ENCODE measurements at places on chromosomes 1 and 21.

DNA sequence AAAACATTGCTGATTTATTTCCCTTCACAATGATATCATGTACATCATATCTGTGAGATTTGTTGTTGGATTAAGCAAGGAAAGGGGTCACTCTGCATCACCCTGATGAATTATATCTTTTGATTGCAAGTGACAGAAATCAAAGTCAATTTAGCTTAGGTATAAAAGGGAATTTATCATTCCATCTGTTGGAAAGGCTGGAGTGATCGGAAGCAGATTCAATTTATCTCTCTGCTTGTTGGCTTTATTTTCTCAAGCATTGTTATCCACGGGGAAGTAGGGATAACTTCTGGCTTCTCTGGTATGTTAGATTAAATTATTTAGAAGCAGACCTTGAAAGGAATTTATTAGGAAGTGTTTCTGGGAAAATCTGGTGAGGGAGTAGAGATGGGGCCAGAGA is 226.6 kb downstream of the PTGER3 start:
- no peak for DNase-seq

GRCh38 chr1:204684206-204684570 is 1.4 kb downstream of the LRRN2 start:
- no peak for DNase-seq

- no peak for DNase-seq
These were observed 11.5 kb downstream of the SLC2A7 start for GRCh38 chr1:9014475-9015375.

GRCh38 chr1:211009944-211010343 is 124.0 kb downstream of the KCNH1 start:
- DNase-seq: no peak

DNA sequence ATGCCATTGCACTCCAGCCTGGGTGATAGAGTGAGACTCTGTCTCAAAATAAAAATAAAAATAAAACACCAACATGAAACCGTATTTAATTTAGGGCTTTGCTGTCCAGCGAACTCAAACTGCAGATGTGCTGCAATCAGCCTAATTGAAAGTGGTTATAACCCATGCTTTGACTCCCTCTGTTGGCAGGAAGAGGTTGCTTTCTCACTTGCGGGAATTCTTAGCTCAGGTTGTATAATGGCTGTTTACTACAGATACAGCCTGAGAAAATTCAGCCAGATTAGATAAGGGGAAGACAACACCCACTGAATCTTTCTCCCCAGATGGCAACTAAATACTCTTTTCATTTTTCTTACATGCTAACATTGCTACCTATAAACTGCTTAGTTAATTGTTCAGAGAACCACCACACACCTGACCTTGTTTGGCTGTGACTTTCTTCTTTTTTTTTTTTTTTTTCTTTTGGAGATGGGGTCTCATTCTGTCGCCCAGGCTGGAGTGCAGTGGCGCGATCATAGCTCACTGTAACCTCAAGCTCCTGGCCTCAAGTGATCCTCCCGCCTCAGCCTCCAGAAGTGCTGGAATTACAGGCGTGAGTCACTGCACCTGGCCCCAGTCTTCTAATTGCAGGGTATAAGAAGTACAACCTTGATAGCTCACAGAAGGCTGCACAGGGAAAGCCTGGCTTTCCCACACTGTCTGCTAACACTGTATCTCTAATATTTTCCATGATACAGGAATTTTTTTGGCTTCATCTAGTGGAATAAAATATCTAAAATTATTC is 34.6 kb downstream of the DNTTIP2 start:
- DNase-seq: no peak

DNA sequence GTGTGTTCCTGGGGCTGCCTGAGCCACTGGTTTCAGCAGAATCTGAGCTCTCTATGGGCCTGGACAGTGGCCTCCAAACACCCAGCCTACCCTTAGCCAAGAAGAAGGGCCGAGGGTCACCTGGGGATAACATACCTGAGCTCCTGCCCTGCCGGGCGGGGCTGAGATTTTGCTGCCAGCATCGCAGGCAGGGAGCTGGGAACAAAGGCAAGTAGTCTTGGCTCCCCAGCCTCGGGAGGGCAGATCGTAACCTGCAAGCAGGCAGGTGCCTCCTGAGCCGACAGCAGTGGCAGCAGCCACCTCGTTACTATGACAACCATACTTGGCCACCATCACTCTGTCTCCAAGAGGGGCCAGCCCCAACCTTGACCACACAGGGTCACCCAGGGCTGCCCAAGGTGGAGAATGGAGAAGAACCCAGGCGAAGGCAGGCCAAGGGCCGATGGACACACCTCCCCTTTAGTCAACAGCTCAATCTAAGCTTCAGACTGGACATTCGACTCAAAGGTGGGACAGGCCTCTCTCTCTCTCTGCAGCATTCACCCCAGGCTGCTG is 54.6 kb downstream of the TOMM20 start:
- DNase-seq: no peak

- no peak for DNase-seq
These were observed 66.5 kb upstream of the KCNJ6 start for GRCh38 chr21:37982496-37983318.

GRCh38 chr1:25959611-25960010 is 38.3 kb downstream of the PAFAH2 start:
- DNase-seq: no peak

DNA sequence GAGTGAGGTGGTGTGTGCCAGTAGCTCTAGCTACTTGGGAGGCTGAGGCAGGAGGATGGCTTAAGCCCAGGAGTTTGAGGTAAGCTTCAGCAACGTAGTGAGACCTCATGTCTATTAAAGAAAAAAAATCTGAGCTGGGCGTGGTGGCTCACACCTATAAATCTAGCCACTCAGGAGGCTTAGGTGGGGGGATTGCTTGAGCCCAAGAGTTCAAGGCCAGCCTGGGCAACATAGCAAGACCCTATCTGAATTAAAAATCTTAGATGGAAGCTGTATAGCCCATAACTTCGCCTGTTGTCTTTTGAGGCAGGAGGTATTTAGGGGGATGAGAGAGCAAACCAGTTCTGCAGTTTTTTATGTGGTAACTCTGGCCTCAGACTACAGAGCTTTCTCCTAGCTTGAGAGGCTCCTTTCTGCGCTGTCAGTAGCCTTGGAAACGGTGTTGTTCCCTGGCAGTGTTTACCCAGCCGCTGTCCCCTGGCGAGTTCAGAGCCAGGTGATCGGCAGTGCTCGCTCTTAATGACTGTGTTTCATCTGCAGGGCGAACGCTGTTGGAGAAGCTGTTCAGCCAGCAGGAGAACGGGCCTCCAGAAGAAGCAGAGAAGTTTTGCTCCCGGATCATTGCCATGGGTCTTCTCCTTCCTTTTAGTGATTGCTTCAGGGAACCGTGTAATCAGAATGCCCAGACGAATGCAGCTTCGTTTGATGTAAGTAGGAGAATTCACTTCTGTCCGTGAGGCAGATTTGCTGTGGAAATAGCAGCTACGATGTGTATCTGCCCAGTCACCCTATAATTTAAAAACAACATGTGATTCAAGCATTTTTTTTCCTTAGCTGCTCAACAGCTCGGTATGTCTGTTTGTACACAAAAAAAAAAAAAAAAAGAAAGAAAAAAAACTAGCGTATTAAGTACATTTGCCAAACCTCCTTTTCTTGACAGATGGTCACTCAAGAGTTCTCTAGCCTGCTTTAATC is 31.2 kb downstream of the FMN2 start:
- DNase-seq: no peak

DNA sequence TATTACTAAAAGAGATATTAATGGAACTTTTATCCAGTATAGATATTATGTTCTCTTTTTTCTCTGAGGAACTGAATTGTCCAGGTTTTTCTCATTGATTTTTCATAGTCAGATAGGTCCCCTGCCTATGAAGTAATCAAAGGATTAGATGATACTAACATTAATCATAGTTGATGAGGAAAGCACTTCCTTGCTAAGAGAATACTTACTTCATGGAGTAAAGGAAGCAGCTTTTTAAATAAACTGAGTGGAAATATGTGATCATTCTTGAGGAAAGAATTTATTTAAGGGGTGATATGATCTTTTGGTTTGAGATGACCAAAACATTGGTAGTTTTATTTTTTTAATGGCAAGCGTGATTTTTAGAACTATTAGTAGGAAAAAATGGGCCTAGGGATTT is 58.9 kb downstream of the SWT1 start:
- DNase-seq: no peak

DNA sequence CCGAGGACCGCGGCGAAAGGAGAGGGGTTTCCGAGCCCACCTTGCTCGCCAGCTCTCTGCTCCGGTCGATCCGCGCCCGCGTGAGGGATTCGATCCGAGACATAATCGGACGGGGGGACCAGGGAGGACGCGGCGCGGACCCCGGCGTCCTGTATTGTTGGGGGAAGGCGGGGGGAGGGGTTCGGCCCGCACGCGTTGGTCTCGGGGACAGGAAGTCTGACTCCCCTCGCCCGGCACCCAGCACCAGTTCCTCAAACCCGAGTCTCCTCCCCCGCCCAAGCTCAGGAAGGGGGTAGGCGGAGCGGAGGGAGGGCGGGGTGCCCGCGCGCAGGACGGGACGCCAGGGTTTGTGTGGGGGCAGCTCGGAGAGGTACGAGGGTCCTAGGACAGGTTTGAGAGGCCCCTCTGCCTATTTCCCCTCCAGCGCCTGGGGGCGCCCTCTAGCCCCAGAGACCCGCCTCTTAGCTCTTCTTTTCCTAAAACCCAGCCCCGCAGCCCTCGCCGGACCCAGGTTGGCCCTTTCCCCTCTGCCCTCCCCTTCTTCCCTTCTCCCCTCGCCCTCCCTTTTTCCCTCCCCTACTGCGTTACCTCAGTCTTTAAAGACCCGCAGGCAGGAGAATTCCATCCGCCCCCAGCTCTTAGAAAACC is at the start of gene ARHGEF2:
ARHGEF2 (minus strand) TSS at position 223 of the 648 bp plus-strand sequence; CDS start at position 103, 120 bp downstream.
- peak; percentile 89 for DNase-seq

DNA sequence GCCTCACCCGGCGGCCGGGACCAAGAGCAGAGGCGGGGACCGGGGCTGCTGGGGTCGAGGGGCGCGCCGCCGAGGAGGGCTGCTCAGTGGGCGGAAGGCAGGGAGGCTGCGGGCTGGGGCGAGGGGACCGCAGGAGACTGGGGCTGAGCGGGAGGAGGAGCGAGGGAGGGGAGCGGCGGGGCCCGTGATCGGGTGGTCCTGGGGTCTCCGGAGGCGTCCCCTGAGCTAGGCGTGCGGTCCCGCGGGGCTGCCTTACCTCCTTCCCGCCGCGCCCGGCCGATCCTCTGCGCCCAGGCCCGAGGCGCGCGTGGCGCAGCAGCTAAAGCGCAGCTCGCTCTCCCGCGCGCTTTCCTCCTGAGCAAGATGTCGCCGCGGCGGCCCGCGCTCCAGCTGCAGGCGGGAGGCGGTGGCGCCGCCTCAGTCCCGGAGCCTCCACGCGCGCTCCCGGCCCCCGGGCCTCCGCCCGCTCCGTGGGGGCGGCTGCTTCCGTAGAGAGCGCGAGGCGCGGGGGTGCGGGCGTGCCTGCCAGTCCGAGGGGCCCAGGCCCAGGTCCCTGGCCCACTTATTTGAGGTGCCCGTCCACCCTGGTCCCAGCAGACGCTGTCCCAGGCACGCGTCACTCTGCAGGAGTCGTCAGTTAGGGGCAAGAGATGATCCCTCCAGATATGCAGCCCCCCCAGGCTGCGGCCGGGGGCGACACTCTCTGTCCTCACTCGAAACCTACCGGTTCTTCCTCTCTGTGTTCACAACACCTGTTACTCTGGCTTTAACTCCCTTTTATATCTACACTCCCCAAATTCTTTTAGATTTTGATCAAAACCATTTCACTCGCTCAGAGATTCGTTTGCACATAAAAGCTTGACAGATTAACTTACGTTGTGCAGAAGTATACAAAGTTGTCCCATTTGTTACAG is at the start of gene CCSAP:
CCSAP (minus strand) TSS at position 392 of the 914 bp plus-strand sequence. CDS start 582 bp downstream, outside the sequence.
- DNase-seq: no peak

- DNase-seq: no peak
These were observed 338.6 kb upstream of the SNX7 start for GRCh38 chr1:98322966-98323365.

DNA sequence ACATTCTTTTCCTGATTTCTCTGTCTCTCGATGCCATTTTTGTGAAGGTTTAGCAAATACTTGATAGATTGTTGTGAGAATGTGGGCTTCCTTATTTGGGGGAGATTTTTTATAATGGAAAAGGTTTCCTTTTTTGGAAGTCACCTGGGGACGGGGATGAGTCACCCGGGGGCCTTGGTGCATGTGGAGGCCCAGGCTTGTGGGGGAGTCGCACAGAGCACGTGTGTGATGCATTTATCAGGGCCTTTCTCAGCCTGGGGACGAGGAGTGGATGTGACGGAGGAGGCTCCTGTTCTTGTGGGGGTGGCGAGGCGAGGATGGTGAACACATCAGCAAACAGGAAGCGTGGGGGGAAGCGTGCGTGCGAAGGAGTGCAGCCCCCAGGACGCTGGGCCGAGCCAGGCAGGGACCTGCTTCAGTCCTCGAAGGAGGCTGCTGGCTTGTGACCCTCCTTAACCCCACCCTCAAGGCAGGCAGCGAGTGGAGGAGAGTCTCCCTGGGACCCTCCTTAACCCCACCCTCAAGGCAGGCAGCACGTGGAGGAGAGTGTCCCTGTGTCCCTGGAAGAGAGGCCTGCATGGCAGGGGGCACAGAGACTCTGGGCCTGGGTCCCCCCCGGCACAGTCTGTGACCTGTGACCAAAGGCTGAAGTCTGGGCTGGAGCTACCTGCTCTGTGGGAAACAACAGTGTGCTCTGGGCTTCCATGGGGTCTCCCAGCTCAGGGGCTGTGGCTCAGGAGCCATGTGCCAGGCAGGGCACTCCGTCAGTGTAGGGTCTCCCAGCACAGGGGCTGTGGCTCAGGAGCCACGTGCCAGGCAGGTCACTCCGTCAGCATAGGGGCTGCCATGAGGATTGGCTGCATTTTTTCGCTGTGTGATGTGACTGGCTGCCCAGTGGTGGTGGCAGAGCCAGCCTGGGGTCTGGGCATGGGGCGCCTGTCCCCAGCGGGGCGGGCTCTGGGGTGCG is 57.2 kb downstream of the AGPAT3 start:
- DNase-seq: no peak

GRCh38 chr1:215793180-215793579 is 226.1 kb downstream of the KCTD3 start:
- DNase-seq: no peak

DNA sequence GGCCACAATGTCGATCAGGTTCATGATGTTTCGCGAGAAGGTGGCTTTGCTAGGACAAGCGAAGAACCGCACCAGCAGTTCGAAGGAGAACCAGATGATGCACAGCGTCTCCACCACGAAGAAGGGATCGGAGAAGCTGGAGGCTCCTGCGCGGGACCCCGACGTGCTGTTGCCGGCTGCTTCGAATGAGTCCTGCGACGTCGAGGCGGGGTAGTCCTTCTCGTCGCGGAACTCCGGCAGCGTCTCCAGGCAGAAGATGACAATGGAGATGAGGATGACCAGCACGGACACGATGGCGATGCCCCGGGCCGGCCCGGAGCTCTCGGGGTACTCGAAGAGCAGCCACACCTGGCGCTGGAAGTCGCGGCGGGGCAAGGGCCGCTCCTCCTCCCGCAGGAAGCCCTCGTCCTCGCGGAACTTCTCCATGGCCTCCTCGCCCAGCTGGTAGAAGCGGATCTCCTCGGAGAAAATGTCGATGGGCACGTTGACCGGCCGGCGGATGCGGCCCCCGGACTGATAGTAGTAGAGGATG is 869 bp downstream of the KCNA3 start:
- no peak for DNase-seq

DNA sequence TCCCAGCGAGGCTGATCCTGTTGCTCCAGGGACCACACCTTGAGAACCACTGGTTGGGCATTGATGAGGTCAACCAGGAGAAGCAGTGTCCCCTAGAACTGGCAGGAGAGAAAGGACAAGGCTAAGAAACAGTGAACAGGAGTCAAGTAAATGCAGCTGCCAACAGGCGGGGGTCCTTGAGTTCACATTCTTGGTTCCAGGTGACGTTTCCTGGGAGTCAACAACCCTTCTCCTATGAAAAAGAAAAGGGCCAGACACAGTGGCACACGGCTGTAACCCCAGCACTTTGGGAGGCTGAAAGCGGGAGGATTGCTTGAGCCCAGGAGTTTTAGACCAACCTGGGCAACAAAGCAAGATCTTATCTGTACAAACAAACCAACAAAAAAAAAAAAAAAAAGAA is 98.3 kb downstream of the KAZN start:
- DNase-seq: no peak
